ENCODE measurements at places on chromosomes 6 and 20. TPM values are rescaled to one million over a fixed set of nuclear protein-coding genes. Genes with fewer than 3 reads are reported as not detected.

GRCh38 chr6:2817903-2818443, 23.7 kb downstream of the SERPINB1 start:
- H3K4me1 ChIP-seq: peaks cover 16% of the 10 kb centered on the region
- no peaks in the 10 kb centered on the region for H3K36me3 ChIP-seq
- H3K27ac ChIP-seq: peak overlapping the region; percentile 54
- DNase-seq: no peak
- H3K27me3 ChIP-seq: no peaks in the 10 kb centered on the region
- H3K4me3 ChIP-seq: no peak overlapping the region

- H3K27me3 ChIP-seq: no peaks in the 10 kb centered on the region
- H3K4me3 ChIP-seq: no peak overlapping the region
- no peak overlapping the region for H3K27ac ChIP-seq
- H3K4me1 ChIP-seq: peaks cover 17% of the 10 kb centered on the region
- DNase-seq: peak; percentile 53
- H3K36me3 ChIP-seq: no peaks in the 10 kb centered on the region
Observed at GRCh38 chr6:44078827-44079671, 48.2 kb downstream of the MRPL14 start.

DNA sequence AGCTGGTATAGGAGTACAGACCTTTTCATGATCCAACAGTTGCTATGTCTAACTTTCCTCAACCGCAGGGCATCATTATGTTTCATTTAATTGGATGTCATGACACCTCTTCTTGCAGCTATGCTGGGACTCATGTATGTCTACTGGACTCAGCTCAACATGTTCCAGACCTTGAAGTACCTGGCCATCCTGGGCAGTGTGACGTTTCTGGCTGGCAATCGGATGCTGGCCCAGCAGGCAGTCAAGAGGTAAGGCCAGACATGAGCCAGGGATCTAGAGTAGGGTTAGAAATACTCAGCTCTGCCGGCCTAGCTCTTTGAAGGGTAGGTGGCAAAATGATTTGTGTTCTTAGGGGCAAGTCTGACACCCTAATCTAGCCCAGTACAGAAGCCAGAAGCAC, 25.2 kb downstream of the GHRH start:
- H3K4me1 ChIP-seq: no peaks in the 10 kb centered on the region
- H3K4me3 ChIP-seq: no peak overlapping the region
- peaks cover 36% of the 10 kb centered on the region for H3K36me3 ChIP-seq
- DNase-seq: no peak
- H3K27me3 ChIP-seq: no peaks in the 10 kb centered on the region

DNA sequence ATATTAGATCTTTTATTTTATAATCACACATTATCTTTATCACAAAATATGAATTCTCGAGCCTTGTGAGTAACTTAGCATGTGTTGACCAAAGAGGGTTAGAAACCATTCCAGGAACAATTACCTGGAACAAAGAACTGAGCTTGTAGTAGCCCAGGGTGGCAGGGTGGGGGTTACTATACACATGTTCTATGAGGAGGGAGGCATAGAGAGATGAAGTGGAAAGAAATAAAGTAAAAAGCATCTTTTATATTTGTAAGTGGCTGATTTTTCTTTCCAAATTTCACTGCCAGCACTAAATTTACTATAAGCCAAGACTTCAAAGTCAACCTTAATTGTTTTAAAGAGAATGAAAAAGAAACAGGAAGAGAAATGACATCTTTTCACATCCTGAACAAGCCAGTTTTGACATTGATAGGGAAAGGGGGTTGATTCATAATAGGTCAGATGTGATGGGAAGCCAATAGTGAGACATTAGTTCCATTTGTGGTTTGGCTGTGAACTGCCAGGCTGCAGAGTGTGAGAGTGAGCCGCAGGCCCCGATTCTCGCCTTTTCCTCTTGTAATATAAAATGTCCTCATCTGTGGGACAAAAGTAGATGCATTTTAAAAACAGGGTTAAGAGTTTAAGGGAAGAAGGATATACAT, 52.7 kb upstream of the MYB start:
- no peaks in the 10 kb centered on the region for H3K36me3 ChIP-seq
- no peak overlapping the region for H3K4me3 ChIP-seq
- no peak overlapping the region for H3K27ac ChIP-seq
- no peaks in the 10 kb centered on the region for H3K27me3 ChIP-seq
- DNase-seq: no peak

- no peak overlapping the region for H3K27ac ChIP-seq
- no peak overlapping the region for H3K4me3 ChIP-seq
- peaks cover 6% of the 10 kb centered on the region for H3K4me1 ChIP-seq
- no peaks in the 10 kb centered on the region for H3K27me3 ChIP-seq
- no peaks in the 10 kb centered on the region for H3K36me3 ChIP-seq
Observed at GRCh38 chr6:16228043-16228442, 10.3 kb upstream of the GMPR start.

DNA sequence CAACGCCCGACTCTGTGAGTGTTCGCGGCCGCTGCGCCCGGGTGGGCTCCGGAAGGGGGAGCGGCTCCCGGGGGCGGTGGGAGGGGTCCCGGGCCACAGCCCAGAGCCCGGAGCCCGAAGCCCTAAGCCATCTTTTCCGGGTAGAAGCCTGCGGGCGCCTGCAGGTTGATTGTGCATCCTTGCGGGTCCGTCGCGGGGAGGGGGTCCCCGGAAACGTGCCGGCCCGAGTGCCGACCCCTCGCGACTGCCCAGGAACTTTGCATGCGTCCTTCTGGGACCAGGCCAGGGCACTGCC, 413 bp downstream of the PTPRA start:
- no peaks in the 10 kb centered on the region for H3K36me3 ChIP-seq
- peak; percentile 48 for DNase-seq
- H3K27me3 ChIP-seq: no peaks in the 10 kb centered on the region
- peak overlapping the region; percentile 58 for H3K27ac ChIP-seq
- H3K4me3 ChIP-seq: peak overlapping the region; percentile 94
- peaks cover 4% of the 10 kb centered on the region for H3K4me1 ChIP-seq

DNA sequence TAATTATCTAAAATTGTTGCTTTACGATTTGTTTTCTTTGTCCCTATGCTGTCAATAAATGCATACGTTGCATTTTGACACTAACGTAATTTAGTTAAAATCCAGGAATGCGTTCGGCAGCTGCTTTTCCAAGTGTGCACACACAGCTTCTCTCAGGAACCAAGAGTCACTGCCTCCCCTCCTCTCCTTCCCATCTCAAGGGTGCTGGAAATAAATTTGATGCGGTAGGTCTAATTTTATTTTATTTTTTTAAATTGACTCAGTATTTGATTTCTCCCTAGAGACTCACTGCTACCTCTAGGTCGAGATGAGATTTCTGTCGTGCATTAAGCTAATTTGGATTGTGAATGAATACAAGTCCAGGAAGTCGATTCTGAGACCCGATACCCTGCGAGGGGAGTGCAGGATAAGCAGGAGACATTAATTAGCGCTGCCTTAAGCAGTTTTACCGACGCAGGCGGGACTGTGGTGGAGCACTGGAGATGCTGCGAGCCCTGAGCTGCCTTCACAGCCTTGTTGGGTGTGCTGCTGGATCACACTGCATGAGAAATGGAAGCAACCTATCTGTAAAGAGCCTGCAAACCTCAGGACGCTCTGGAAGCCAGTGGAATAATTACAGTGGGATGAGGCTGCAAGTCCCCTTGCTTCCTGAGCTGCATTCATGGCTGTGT, 381.2 kb downstream of the C6orf118 start:
- H3K27me3 ChIP-seq: no peaks in the 10 kb centered on the region
- H3K4me3 ChIP-seq: no peak overlapping the region
- H3K4me1 ChIP-seq: no peaks in the 10 kb centered on the region
- H3K27ac ChIP-seq: no peak overlapping the region

- H3K4me1 ChIP-seq: no peaks in the 10 kb centered on the region
- no peaks in the 10 kb centered on the region for H3K27me3 ChIP-seq
- no peak overlapping the region for H3K4me3 ChIP-seq
- H3K27ac ChIP-seq: no peak overlapping the region
Observed at GRCh38 chr20:4604580-4604979, 117.1 kb upstream of the PRND start.

DNA sequence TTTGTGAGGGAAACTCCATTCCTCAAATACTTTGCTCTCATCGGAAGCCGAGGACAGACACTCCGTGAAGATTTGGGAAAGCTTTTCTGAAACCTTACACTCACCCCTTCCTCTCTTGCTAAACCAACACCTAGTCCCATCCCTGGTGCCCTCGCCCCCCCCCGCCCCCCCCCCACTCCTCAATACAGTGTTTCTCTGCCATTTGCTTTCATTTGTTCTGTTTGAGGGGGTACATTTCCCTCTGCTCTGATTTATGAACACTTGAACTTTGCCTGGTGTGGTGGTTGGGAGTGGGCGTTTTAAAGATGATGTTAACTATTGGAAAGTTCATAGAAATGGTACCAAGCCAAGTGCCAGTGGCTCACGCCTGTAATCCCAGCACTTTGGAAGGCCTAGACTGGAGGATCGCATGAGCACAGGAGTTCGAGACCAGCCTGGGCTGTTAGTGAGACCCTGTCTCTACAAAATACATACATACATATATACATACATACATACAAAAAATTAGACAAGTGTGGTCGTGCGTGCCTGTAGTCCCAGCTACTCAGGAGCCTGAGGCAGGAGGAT, 1.1 kb downstream of the RAB32 start:
- no peaks in the 10 kb centered on the region for H3K4me1 ChIP-seq
- peaks cover 4% of the 10 kb centered on the region for H3K36me3 ChIP-seq
- H3K27ac ChIP-seq: peak overlapping the region; percentile 84
- peak overlapping the region; percentile 76 for H3K4me3 ChIP-seq

DNA sequence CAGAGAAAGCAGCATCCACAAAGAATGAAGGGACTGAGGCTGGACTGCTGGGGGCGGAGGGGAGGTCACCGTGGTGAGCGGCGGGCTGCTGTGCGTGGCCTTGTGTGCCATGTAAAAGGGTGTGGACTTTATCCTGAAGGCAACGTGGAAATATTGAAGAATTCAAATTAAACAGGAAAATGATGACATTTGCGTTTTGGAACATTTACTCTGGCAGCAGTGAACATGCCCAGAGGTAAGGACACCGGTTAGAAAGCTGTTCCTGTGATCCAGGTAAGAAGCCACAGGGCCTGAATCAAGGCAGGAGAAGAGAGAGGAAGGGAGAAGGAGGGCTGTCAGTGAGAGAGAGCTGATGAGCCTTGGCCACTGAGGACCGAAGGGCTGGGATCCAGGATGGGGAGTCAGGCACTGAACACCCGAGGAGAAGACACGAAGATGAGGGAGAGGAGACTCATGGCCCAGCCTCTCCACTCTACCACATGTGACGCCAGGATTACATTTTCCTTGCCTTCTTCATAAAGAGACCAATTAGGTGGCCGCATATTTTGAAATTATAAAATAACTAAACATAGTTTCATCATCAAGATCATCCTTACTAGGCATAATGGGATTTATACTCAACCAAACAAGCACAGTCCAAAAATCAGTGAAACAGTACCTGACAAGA, 58.4 kb downstream of the TRAM2 start:
- H3K36me3 ChIP-seq: no peaks in the 10 kb centered on the region
- no peak overlapping the region for H3K27ac ChIP-seq
- DNase-seq: no peak
- H3K4me3 ChIP-seq: no peak overlapping the region
- no peaks in the 10 kb centered on the region for H3K4me1 ChIP-seq

GRCh38 chr6:4271761-4272470, 136.5 kb upstream of the ECI2 start:
- no peaks in the 10 kb centered on the region for H3K36me3 ChIP-seq
- H3K27ac ChIP-seq: no peak overlapping the region
- H3K27me3 ChIP-seq: no peaks in the 10 kb centered on the region
- no peak for DNase-seq

- H3K4me1 ChIP-seq: peaks cover 13% of the 10 kb centered on the region
- no peak for DNase-seq
- no peak overlapping the region for H3K27ac ChIP-seq
- peaks cover 5% of the 10 kb centered on the region for H3K27me3 ChIP-seq
- H3K4me3 ChIP-seq: no peak overlapping the region
- H3K36me3 ChIP-seq: no peaks in the 10 kb centered on the region
Observed at GRCh38 chr20:56347628-56348304, 11.0 kb upstream of the FAM210B start.

DNA sequence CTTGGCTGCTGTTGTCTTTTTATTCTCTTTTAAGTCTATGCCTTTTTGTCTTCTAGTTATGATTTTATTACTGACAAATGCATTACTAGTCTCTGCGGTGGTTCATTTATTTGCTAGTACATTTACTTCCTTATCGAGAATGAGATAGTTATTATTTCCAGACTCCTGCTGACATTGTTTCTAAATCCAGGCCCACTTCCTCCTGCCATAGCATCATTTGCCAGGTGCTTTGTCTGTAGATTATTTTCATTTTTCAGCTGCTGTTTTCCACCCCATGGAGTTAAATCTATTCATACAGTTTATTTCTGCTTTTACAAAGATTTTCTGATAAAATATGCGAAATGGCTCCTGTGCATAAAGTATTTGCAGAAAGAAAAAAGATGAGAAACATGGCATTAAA, 459.7 kb downstream of the MMUT start:
- H3K36me3 ChIP-seq: no peaks in the 10 kb centered on the region
- H3K27ac ChIP-seq: no peak overlapping the region
- H3K27me3 ChIP-seq: no peaks in the 10 kb centered on the region
- no peaks in the 10 kb centered on the region for H3K4me1 ChIP-seq
- DNase-seq: no peak

- no peak overlapping the region for H3K4me3 ChIP-seq
- H3K27me3 ChIP-seq: no peaks in the 10 kb centered on the region
- H3K36me3 ChIP-seq: no peaks in the 10 kb centered on the region
- DNase-seq: no peak
- H3K27ac ChIP-seq: no peak overlapping the region
- no peaks in the 10 kb centered on the region for H3K4me1 ChIP-seq
Observed at GRCh38 chr6:100959280-100959679, 78.2 kb upstream of the ASCC3 start.

DNA sequence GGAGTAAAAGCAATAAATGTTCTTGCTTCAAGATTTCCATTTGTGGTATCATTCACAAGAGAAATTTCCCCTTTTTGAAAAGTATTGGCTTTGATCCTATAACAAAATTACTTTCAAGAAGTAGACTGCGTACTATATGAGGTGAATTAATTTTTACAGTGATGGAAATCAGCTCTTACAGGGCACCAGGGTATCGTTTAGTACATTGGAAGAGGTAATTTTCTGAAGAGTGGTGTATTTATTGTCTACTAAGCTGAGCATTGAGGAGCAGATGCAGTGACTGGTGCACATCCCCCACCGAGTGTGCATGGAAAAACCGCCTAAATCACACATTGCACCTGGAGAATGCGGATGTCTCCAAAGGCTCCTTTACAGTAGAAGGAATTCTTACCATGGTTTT, 209.5 kb downstream of the SAMD5 start:
- no peaks in the 10 kb centered on the region for H3K27me3 ChIP-seq
- DNase-seq: no peak
- H3K36me3 ChIP-seq: no peaks in the 10 kb centered on the region
- no peak overlapping the region for H3K27ac ChIP-seq

GRCh38 chr20:9261781-9262180, 192.9 kb downstream of the PLCB4 start:
- no peaks in the 10 kb centered on the region for H3K4me1 ChIP-seq
- no peak for DNase-seq
- no peaks in the 10 kb centered on the region for H3K27me3 ChIP-seq
- no peak overlapping the region for H3K4me3 ChIP-seq

The CYP24A1 gene
- not detected for total RNA-seq

The CCN6 gene
- not detected for total RNA-seq

The FNDC11 gene
- total RNA-seq: 0.25 TPM

The ISM1 gene
- total RNA-seq: 2.1 TPM

The TXLNB gene
- total RNA-seq: 0.18 TPM

The TENT5A gene
- total RNA-seq: 3.3 TPM

Measured in pancreas (tissue), 10 donors.